Activated CD4-positive, alpha-beta T cell treated with anti-CD3 and anti-CD28 coated beads for 1 hour (primary cell): ENCODE measurements at places on chromosomes 7 and 10.

GRCh38 chr10:36738738-36739431, 386.5 kb upstream of the ANKRD30A start:
- DNase-seq: no peak

- no peak for DNase-seq
These were observed at the start of gene KCNMA1 for GRCh38 chr10:77637532-77638320. Gene KCNMA1, minus strand, starts transcription at chr10:77637808.

DNA sequence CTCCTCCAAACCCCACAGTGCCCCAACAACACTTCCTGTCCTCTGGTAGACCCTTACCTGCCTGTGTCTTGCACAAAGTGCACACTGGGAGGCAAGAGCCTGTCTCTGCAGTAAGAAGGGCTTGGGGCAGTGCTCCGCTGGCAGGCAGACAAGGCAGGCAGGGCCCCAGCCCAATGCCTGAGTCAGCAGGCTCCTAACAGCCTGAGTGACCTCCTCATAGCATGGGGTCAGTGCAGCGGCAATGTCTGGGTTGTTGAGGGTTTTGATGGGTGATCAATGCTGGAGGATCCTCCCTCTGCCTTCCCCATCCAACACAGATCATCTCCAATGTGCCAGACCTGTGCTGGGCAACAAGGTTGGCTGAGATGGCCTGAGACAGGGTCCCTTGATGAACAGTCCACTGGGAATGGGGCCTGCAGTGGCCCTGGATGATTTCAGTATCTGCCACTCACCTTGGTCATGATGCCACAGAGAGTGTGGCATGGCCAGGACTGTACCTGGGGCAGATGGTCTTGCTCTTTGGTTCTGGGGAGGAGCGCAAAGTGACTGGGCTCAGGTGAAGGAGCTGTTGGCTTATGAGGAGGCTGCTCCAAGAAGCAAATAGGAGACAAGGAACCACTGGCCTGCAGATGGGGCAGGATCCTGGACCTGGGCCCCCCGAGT, 55.6 kb upstream of the CAMK2B start:
- no peak for DNase-seq

DNA sequence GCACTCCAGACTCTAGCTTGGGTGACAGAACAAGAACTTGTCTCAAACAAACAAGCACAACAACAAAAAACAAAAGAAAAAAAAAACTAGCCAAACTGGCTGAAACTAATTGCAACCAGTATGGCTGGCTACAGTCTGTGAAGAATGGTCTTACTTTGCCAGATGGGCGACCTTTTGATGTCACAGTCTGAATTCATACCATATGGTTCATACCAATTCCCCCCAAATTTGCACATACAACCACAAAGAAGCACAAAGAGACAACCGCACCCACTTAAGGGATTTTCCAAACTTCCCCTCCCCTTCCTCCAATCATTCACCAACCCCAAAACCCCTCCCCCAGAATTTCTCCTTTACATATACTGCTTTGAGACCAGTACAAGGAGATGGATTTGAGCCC, 114.2 kb downstream of the SPAG6 start:
- DNase-seq: no peak

DNA sequence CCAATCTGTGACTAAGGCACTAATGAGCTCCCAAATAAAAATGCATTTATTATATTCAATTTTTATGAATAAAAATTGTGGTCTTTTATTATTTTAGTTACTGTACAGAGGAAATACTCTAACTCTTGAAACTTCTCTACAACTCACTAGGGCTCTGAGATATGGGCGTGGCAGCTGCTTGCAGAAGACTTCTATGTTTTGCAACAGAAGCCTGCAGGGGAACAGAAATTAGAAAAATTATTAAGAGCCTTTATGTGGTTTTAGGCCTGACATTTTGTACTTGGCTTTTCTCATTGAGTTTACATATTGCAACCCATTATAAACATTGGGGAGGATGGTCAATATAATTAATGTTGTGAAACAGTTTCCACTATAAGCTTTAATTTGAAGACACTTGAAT, 581.4 kb downstream of the TNS3 start:
- DNase-seq: no peak

- no peak for DNase-seq
These were observed 199.9 kb downstream of the CAMK1D start for GRCh38 chr10:12549297-12549696.

DNA sequence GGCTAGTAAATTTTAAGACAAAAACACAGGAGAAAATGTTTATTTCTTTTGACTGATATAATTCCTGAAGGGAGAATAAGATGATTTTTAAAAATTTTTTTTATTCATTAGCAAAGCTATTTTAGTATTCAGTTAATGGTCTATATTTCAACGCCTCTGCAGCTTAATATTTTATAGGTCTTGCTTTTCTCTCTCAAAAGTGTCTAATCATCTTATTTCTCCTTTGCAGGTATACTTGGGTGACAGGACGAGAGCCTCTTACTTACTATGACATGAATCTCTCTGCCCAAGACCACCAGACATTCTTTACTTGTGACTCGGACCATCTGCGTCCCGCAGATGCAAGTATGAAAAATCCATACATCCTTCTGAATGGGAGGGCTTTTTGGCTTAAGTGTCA, 177.0 kb downstream of the ST7 start:
- no peak for DNase-seq

- DNase-seq: no peak
These were observed 62.5 kb downstream of the TMEM130 start for GRCh38 chr7:98807068-98808048.

DNA sequence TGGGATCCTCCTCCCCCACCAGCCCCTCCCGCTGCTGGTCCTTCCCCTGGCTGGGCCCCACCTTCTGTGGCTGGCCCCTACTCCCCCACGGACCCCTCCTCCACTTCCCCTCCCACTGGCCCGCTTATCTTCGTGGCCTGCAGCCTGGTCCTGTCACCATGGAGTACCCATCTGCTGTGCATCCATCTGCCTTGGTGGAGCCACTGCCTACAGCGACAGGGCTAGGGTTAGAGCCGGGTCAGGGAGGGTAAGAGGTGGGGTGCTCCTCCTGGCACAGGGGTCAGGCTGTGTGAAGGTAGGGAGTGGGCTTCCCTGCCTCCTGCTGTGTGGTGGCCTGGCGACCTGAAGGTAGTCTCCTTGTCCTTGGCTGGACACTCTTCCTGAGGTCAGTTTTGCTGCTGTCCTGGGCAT, 5.2 kb downstream of the ADCY1 start:
- DNase-seq: no peak

DNA sequence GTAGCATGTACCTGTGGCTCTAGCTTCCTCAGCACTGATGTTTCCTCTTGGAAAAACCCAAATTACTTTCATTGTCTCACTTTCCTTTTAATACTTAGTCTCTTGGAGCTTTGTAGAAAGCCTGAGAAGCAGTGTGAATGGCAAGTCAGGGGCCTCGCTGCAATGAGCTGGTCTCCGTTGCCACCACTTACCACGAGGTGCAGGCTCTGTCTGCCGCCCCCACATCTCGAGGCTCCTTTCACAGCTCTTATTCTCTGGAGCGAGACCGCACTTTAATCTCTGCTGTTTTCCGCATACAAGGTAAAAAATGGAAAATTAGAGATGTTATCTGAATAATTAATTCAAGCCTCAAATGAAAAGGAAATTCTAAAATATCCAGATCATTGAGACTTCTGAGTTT, 186.2 kb downstream of the HECW1 start:
- DNase-seq: no peak

GRCh38 chr7:44564606-44565005, 9.1 kb downstream of the DDX56 start:
- no peak for DNase-seq

DNA sequence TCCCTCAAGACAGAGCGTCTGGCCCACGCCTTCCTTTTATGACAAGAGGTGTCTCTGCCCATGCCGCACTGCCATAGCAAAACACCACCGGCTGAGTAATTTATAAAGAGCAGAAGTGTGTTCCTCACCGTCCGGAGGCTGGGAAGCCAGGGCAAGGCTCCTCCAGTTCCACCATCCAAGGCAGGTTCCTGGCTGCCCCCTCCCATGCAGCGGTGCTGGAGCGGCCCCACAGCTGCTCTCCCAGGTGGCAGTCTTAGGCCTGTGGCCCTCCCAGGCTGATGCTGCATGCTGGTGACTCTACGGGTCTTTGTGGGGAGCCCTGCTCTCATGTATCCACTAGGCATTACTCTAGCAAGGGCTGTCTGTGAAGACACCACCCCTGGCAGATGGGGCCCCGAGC, 113.1 kb downstream of the TCERG1L start:
- no peak for DNase-seq

GRCh38 chr10:71474702-71475242, 78.1 kb downstream of the CDH23 start:
- no peak for DNase-seq

DNA sequence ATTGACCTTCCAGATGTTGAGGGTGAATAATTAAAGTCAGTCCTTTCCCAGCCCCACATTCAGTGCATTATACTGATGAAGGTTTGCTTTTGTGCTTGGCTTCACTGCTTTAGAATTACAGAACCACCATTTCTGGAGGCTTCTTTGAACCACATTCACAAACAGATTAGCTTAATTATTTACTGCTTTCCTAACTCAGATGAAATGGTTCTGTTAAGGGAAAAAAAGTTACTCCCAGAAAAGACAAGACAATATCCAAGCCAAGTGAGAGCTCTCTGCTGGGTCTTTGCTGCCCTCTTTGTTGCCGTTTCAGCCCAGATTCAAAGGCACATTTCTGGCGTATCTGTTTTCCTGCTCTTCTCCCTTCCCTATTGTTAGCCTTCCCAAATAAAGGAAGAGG, 188.9 kb downstream of the AHR start:
- no peak for DNase-seq

- DNase-seq: no peak
These were observed 9.5 kb upstream of the NPFFR1 start for GRCh38 chr10:70293169-70293843.

DNA sequence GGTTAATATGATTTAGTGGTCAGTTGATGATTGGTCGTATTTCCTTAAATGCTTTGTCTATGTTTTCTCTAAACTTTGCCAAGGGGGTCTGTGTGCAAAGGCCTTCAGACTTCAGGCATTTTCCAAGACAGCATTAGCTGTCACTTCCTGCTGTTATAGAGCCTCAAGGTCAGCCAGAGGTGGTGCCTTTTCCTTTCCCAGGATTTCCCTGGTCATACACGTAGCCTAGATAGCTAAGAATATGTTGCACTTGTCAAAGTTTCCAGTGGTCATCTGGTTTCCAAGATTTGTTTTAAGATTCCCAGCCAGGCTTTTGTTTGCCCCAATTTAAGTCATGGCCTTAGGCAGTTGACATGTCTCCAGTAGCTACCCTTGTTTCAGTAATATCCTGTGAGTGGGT, 133.2 kb upstream of the IGFBP3 start:
- DNase-seq: no peak

GRCh38 chr10:109620396-109620795, 302.9 kb downstream of the XPNPEP1 start:
- DNase-seq: no peak

- no peak for DNase-seq
These were observed 203.0 kb downstream of the FANK1 start for GRCh38 chr10:126099366-126099765.

DNA sequence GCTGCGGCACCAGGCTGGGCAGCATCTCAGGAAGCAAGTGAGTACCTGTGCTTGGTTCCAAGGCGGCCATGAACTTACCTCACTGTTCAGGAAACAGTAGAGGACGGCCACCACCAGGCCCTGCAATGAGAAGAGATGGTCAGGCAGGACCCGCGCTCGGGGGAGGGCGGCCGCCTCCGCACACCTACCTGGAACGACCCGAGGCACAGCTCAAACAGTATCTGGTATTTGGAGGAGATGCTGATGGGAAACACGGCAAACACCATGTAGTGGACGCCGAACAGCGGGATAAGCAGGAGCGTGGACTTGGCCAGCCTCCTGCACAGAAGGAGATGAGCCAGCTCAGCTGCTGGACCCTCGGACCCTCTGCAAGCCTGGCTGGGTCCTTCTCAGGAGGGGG, 112.9 kb downstream of the VIPR2 start:
- no peak for DNase-seq

GRCh38 chr10:27531336-27531847, 27.3 kb downstream of the RAB18 start:
- DNase-seq: no peak

- DNase-seq: no peak
These were observed 12.3 kb downstream of the GATA3 start for GRCh38 chr10:8066797-8067196.

DNA sequence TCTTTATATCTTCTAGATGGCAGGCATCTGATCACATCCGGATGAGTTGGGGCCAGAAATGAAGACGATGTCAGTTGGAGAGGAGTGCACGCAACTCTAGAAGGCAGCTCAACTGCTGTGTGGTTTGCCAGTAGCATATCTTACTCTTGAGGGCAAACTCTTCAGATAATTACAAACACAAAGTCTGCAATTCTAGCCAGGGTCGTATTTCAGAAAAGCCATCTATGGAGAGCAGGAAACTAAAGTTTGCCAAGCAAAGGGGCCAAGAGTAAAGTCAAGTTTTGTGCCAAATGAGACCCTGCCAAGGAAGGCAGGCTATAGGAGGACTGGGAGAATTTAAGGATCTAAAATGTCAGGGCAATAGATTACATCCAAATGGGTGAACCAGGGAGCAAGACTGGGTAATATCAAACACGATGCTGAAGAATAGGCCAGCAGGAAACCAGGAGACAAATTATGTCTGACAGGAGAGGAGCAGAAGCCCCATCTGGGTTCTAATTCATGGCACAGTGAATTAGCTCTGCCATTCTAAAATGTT, 312.5 kb upstream of the SEMA3C start:
- no peak for DNase-seq

- no peak for DNase-seq
These were observed 16.4 kb downstream of the OGDHL start for GRCh38 chr10:49745756-49746155.

DNA sequence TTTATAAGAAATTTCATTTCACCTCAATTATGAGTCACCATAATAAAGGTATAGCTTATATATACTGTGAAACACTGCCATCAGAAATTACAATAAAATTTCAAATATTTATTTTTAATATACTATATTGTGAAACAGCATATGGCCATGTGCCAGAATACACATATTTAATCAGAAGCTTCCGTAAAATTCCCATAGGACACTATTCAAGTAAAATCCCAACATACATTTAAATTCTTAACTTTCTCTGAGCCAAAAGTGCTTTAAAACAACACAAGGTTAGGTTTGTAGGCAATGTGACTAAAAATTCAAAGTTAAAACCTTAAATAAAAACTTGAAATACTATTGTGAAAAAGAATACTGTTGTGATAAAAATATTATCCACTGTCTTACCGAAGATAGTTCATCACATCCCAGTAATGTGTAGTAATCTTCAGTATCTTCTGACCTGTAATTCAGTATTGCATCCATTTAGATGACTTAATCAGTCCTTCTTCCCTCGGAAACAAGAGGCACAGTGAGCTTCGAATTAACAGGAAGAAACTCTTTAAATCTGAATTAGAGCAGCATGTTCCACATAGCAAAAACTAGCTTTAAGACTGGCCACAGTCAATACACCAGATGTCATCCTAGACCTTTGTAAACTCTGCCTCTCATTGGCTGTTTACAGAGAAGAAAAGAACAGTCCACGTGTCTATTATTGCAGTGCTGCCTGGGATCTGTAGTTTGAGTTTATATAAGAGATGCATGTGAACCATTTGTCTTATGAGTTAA, at the start of gene DNAJC12:
TSS of gene DNAJC12 (minus strand) at position 648 of the 774 bp plus-strand sequence. CDS start at position 471, 177 bp downstream.
- DNase-seq: no peak

- no peak for DNase-seq
These were observed 57.3 kb upstream of the NCAPG2 start for GRCh38 chr7:158761945-158762344.

GRCh38 chr10:69965086-69965485, 87.6 kb upstream of the MACROH2A2 start:
- no peak for DNase-seq

GRCh38 chr7:91243591-91244301, 20.5 kb upstream of the FZD1 start:
- DNase-seq: no peak

GRCh38 chr10:33335801-33336581, 1.5 kb upstream of the NRP1 start:
- DNase-seq: no peak
